Fibroblast of the conjunctiva (primary cell): ENCODE measurements at places on chromosomes 13 and 19.

DNA sequence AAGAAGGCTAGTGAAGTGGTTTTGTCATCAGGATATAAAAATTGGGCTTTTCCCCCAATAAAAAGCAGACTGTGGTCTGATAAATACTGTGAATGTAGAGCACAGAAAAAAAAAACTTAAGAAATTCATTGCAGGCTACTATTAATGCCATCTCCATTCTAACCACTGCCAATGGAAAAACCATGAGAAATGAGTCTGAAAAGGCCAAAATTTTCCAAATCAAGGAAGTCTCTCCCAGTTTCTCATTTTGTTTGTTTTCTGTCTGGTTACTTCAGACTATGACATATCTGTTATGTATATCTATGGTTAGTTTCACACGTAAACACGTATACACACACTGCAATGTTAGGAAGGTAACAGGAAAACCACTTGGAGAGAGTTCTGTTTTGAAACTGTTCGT, 193.6 kb upstream of the TSC22D1 start:
- no peak for DNase-seq

- no peak for DNase-seq
Observed at GRCh38 chr19:1979017-1979416, 36.5 kb downstream of the BTBD2 start.

DNA sequence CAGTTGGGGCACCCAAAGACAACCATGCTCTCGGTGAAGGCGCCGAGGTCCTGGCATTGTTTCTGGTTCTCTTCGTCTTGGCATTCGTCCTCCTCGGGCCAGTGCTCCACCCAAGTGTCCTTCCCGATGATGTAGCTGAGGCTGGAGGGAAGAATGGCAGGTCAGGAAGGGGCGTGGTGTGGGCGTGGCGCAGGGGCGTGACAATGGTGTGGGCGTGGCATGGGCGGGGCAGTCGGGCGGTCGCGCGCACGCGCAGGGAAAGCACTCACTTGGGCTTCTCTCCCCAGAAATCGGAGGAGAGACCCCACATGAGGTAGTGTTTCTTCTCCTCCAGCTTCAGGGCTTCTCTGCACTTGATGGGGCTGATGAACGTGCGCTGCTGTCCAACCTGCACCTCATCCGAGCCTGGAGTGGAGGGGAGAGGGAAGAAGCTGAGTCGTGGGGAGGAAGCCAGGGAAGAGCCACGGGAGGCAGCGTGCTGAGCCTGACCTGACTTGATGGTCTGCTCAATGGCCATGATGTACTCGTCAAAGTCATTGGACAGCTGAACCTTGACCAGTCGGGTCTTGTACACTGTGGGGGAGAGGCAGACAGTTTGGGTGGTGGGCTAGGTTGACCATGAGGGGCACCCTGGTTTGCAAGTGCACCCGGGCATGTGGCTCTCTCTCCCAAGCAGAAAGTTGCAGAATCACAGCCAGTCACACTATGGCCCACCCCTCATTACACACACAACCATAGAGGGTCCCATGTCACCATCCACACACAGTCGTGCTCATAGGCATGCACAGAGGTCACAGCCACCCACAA, 8.1 kb upstream of the TNFSF14 start:
- no peak for DNase-seq

- no peak for DNase-seq
Observed at GRCh38 chr19:23394511-23394910, 760 bp downstream of the ZNF91 start.

GRCh38 chr13:105497597-105497996, 1037.9 kb downstream of the EFNB2 start:
- no peak for DNase-seq

DNA sequence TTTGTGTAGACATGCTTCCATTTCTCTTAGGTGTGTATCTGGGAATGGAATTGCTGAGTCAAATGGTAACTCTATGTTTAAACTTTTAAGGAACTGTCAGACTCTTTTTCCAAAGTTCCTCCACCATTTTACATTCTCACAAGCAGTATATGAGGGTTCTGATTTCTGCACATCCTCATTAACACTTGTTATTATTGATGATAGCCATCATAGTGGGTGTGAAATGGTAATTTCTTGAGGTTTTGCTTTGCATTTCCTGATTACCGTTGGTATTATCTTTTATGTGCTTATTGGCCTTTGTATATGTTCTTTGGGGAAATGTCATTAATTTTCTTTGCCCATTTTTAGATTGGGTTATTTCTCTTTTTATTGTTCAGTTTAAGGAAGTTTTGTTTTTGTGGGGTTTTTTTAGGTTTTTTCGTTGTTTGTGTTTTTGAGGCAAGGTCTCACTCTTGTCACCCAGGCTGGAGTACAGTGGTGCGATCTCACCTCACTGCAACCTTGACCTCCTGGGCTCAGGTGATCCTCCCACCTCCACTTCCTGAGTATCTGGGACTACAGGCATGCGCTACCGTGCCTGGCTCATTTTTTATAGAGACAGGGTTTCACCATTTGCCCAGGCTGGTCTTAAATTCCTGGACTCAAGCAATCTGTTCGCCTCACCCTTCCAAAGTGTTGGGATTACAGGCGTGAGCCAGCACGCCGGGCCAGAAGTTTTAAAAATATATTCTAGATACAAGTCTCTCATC, 34.3 kb downstream of the NAA16 start:
- no peak for DNase-seq

DNA sequence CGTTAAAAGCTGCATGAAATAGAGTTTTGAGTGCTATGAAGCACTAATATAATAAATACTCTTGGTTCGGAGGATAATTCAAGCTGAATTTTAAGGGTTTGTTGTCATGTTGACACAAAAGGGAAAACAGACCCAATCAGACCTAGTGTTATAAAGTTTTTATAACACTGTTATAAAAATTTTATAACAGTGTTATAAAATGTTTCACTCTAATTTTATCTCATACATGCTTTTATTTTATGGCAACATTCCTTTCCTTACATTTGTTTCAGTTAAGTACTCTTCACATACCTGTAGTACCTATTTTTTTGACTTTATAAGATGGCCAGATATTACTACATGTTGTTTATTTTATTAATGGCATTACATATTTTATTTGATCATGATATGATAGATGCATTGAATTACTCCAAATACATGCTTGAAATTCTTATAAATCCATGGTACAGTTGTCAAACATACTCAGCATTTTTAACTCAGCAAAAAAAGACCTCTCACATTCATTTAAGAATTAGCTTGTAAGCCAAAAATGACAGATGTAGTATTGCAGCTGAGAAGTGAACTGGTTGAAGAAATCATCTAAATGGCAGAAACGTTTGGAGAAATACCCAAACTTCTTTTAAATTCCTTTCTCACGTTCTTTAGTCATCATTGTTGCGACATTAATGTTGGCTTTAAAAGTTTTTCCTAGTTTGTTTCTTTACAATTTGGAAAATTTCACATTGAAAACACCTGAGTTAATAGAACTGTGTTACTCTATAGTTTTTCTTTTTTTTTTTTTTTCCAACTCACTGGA, 104.5 kb downstream of the PIBF1 start:
- no peak for DNase-seq

- no peak for DNase-seq
Observed at GRCh38 chr19:10639836-10640235, 14.3 kb upstream of the ILF3 start.

GRCh38 chr13:37950016-37950415, 80.4 kb upstream of the TRPC4 start:
- no peak for DNase-seq

DNA sequence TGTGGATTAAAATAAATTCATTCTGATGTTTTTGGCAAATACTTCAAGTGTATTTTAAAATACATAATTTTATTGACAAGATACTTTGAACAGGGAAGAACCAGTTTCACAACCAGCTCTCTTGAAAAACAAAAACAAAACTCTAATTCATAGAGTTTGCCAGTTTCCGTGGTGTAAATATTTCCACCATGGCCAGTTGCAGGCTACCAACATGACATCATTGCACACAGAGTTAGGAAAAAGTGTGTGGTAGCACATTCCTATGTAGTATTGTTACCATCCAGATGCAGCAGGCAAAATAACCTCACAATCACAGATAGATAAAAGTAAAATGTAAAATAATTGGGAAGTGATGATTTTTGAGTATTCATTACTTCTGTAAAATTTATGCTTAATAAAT, 7.7 kb upstream of the RNF113B start:
- no peak for DNase-seq

DNA sequence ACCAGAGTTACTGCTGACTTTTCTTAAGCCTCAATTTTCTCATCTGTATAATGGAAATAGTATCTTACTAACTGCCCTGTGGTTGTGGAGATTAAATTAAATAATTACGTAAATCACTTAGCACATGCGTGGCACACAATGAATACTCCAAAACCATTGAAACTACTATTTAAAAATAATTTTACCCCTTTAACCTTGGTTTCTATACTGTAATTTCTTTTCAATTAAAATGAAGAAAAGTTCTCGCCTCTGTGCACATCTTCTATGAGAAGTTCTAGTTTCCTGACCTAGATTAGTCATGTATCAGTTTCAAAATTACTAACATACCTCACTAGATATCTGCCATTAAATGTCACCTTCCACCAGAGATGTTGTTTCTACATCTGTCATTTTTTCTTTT, 5.7 kb downstream of the SLITRK1 start:
- DNase-seq: no peak

GRCh38 chr13:111486331-111486730, 165.9 kb downstream of the TEX29 start:
- no peak for DNase-seq

DNA sequence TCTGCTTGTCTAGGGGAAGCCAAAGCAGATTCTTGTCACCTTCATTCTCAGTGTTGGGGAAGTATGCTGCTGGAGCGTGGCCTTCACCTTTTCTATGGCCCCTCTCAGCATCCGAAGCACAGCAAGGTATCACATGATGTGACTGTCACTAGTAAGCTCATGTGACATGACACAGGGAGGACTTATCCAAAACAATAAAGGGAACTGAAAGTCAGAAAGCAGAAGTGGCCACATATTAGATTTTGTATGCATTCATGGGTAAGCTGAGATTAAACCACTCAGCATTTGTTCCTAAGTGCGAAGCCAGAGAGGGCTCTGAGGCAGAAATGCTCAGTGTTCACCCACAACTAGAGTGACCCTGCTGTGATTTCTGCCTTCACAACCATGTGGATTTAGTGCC, 72.8 kb upstream of the PCDH8 start:
- DNase-seq: no peak

- DNase-seq: no peak
Observed at GRCh38 chr19:51458899-51459505, 748 bp upstream of the SIGLEC8 start.

DNA sequence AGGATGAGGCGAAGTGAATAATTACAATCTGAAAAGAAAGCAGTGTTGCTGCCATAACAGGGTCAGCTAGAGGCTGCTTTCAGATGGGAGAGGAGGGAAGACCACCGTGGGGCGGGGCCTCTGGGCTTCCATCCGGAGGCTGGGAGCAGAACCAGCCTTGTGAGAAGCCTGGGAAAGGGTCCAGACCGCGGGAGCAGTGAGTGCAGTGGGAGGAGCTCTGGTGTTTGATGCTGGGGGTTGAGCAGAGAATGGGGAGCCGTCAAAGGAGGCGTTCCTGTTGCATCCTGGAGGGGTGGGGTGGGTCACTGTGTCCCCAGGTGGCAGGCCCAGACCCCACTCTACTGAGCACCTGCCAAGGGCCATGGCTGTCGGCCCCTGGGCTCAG, 18.1 kb downstream of the NKPD1 start:
- DNase-seq: no peak

DNA sequence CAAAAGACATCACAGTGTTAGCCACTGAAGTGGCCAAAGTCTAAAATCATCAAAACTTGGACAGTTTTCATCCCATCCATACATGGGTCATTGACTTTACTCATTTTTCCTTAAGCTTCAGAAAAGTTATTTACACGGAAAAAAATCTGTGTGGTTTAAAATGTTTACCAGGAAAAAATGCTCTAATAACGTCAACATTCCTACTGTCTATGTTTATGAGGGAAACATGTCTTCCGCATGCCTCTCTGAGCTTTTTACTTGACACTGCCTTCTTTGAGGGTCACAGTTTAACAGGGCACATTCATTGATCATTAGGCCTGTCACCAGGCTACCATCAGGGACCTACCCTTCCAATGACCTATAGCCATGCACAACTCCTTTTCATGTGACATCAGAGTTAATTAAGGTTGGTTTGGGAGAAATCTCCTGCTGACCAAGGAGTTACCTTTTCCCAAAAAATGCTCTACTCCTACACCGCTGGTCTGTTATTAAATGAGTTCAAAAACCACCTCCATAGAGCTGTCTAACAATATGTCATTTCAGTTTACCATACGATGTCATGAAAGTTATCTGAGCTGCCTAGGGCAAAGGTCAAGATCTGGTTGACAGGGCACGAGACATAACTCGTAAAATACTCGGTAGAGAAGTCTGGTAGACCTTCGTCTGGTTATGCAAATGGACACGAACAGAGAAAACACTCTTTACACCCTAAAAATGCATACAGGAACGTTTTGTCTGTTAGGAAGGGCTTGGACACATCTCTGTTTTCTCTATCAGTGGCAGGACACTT, 17.8 kb downstream of the FLT1 start:
- no peak for DNase-seq

DNA sequence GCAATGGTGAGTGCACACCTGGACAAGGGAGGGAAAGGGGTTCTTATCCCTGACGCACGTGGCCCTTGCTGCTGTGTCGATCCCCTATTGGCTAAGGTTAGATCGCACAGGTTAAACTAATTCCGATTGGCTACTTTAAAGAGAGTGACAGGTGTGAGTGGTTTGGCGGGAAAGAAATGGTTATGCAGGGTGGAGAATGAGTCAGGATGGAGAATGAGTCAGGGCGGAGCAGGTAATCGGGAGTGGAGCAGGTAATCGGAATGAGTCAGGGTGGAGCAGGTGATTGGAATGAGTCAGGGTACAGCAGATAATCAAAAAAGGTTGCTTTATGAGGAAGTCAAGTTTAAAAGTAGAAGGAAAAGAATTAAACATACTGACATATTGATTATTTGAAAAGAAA, 24.4 kb upstream of the SIAH3 start:
- DNase-seq: no peak

- DNase-seq: no peak
Observed at GRCh38 chr13:41563984-41564365, 106.6 kb downstream of the RGCC start.

- DNase-seq: no peak
Observed at GRCh38 chr19:33734913-33735312, 61.8 kb upstream of the KCTD15 start.

DNA sequence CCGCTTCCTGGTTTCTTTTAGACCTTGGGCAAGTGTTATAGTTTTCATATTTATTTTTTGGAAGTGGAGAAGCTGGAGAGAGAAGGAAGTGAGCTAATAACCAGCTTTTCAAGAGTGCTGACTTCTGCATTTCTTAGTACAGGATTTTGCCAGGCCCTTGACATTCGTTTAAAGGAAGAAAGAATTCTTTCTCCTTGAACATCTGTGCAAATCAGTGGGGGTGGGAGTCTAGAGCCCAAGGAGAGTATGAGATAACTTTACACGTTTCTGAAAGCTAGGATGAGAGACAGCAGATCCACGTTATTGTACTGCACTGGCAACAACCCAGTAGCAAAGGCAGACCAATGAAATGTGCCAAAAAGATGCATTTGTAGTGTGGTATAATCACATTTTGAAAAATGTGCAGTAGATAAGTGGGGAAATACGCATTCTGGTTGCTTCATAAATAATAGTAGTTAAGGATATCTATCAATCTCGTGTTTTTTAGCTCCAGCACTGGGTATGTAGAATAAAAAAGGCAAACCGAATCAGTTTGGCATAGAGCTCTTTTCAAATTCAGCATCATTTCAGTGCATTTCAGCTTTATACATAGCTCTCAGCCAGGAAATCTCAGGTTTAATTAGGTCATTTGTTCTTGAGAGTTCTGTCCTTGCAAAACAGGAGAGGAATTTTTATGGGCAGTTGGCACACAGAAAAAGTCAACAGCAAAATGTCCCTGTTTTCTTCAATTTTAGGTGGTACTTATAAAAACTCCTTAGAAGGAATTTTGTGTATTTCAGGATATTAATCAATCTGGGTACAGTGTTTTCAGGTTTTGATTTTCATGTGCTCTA, 4.3 kb downstream of the RNF113B start:
- no peak for DNase-seq
